ENCODE measurements at places on chromosomes 2 and 18.
A peak's percentile ranks its signal among the peaks of the same experiment; 100 is the strongest.

DNA sequence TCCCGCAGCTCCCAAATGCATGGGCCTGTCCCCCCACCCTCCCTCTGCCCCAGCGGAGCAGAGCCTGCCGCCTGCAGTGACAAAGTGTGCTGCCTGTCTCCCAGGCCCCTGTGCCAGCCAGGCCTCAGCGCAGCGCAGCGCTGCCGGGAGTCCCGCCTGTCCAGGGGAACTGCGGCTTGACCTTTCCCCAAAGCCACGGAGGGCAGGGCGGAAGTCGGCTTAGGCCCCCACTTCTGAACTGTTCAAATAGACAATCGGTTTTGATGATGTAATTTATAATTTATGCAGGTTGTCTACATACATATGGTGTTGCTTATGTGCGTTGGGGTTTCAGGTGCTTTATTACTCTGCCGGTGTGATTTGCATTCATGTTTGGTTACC, 7.1 kb downstream of the GBX2 start:
- no peak for DNase-seq

DNA sequence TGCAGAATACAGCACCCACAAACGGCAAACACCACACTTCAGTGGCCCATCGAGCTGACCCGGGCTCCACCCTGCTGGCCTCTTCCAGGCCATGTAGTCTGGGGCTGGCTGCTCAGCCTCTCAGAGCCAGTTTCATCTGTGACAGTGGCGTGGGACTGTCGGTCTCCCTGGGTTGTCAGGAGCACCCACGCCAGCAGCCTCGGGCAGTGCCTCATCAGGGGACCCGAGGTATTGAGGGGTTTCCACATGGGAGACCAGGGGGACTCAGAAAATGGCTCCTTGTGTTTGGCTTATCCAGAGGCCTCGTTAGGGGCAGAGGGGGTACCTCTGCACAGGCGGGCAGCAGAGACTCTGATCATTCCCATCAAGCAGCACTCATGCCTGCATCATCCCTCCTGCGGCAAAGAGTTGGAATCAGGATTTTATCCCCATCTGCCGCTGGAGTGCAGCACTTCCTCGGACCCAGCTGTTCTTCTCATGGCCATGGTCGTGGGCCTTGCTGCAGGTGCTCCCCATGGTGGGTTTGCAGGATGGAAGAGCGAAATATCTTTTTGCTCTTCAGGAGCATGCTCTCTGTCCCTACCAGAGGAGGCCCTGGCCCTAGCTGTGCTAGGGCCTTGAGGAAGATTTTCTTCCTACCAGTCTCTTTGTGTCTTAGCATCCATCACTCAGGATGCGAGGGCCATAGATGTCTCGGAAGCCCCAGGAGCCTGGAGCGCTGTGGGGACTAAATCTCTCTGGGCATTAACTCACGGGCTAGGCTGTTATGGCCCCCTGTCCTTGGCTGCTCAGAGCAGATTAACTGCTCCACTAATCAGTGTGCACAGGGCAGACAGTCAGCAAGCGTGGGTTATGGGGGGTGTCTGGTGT, 100.8 kb downstream of the CLIP4 start:
- no peak for DNase-seq

GRCh38 chr18:2197946-2198345, 373.4 kb downstream of the METTL4 start:
- no peak for DNase-seq

GRCh38 chr2:203722411-203722810, 16.0 kb downstream of the CD28 start:
- no peak for DNase-seq

GRCh38 chr2:117936871-117937428, 76.9 kb downstream of the CCDC93 start:
- DNase-seq: no peak

DNA sequence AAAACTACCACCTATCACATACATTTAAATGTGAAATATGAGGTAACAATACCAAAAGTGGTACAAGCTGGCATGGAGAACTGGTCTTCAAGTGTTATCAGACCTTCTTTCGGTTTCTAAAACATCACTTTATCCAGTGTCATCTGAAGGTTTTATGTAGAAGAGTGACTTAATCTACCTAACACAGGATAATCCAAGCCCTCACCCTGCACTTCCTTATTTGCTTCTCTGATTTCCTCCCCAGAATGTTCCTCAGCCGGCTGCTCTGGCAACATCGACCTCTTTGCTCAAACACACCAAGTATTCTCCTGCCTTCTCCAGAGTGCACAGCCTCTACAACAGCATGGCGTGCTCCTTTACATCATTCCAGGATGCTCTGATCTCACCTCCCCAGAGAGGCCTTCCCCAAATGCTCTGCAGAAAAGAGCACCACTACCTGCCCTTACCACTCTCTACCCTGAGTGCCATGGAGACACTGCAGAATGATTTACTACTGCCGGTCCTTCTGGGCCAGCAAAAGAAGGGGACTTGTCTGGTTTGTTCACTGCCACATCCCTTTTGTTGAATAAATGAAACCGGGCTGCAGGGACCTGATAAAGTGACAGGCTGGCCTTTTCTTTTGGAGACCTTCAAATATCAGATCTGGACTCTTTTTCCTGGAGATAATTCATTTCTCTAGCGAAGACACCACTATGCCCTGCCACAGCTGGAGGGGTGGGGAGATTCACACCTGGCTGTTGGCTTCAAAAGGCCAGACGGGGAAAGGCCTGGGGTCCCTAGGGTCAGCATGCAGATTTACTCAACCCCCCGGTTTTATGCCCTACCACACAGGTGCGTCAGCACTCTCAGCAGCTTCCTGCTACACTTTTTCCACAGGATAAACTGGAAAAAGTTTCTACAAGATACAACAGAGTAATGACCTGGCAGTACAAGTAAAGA, 42.0 kb downstream of the TTR start:
- DNase-seq: no peak

- no peak for DNase-seq
These were observed 150.3 kb downstream of the SMAD7 start for GRCh38 chr18:48800466-48800865.

DNA sequence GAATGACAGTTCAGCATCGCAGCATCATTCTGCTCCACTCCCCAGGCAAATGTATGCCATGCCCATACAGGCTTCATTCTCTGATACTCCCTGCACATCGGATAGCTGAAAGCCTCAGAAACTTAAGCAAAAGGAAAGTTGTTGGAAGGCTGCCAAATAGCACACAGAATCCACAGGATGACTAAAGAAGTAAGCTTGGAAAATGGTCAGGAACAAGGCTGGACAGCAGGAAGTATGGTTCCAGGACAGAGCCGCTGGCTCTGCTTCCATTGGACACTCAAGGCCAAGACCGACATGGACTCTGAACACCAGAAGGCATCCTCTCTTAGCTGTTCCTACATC, 256.5 kb downstream of the CDH20 start:
- no peak for DNase-seq

- no peak for DNase-seq
These were observed 5.8 kb upstream of the CCDC88A start for GRCh38 chr2:55425431-55425831.

- no peak for DNase-seq
These were observed 247.8 kb downstream of the TDRD15 start for GRCh38 chr2:21371499-21372003.

- no peak for DNase-seq
These were observed 818.1 kb upstream of the SOX11 start for GRCh38 chr2:4873876-4874593.

DNA sequence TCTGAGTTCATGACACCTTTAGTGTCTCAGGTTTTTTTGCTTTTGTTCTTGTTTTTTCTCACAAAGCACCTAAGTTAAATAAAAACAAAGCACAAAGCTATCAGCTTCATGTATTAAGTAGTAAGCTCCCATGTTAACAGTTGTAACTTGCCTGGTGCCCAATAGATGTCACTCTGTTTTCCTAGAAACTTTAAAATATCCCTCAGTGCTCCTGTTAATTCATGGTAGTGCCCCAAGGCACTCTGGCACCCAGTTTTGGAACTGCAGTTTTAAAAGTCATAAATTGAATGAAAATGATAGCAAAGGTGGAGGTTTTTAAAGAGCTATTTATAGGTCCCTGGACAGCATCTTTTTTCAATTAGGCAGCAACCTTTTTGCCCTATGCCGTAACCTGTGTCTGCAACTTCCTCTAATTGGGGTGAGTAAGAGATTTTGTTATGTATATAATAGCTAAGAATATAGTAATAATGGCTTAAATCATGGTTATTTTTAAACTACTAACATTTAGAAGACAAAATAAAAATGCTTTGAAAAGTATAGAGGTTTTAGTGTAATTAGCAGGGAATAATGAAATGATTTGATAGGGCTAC, 555.0 kb upstream of the TMEFF2 start:
- no peak for DNase-seq

- DNase-seq: no peak
These were observed 91.0 kb downstream of the TMEM17 start for GRCh38 chr2:62415019-62415431.

DNA sequence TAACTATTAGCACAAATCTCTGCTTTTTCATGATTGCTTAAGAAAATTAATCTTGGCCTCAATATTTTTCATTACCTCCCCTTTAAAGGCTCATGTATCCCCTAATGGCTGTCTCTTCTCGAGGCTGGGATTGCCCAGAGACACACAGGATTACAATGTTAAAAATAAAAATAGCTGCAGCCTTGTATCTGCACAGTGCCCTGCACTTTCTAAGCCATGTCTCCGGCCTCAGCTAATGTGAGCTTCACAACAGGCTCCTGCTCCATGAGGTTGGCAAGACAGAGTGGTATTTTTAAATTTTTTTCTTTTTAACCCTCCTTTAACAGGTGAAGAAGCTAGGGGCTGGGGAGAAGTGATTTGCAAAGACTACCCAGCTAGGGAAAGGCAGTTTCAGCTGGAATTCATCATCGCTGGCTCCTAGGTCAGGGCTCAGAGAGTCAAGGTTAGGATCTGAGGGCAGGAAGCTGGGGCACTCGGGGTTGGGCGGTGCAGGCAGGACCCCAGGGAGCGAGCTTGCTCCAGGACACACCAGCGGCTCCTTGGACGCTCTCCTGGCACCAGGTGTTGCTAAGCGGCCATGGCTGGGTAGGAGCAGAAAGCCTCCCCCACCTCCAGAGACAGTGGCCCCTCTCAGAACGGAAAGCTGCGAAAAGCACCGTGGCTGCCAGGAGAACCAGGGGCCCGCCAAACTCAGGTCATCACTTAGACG, 135.6 kb downstream of the SMAD2 start:
- no peak for DNase-seq

DNA sequence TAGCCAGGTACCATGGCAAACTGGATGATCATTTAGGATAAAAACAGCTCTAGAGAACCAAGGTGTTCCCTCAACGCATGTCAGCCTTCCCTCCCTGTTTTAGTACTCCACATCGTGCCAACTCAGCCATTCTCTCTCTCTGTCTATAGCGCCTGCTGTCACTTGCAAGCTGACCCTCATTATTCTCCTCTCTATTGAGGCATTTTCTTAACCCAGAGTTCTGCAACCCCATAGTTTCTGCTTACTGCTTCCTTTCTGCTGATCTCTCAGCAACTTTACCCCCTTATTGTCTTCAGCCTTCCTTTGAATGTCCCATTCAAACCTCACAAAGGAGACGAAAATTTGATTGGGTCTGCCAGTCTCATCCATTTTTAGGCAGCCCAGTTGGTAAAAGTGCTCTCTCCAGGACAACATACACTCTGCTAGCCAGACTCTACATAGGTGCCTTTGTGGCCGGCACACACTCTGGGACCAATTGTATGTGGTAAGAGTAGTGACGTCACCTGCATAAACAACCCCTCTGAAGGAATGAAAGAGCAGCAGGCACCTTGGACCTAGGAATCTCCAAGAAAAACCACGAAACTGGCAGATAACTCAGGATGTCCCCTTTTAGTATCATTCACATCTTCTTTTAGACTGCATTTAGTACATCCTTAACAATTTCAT, 367.2 kb upstream of the KCNH7 start:
- DNase-seq: no peak

GRCh38 chr2:47870641-47871540, 35.4 kb downstream of the FBXO11 start:
- peak; percentile 9 for DNase-seq

GRCh38 chr2:143890798-143891197, 629.1 kb downstream of the ZEB2 start:
- no peak for DNase-seq

DNA sequence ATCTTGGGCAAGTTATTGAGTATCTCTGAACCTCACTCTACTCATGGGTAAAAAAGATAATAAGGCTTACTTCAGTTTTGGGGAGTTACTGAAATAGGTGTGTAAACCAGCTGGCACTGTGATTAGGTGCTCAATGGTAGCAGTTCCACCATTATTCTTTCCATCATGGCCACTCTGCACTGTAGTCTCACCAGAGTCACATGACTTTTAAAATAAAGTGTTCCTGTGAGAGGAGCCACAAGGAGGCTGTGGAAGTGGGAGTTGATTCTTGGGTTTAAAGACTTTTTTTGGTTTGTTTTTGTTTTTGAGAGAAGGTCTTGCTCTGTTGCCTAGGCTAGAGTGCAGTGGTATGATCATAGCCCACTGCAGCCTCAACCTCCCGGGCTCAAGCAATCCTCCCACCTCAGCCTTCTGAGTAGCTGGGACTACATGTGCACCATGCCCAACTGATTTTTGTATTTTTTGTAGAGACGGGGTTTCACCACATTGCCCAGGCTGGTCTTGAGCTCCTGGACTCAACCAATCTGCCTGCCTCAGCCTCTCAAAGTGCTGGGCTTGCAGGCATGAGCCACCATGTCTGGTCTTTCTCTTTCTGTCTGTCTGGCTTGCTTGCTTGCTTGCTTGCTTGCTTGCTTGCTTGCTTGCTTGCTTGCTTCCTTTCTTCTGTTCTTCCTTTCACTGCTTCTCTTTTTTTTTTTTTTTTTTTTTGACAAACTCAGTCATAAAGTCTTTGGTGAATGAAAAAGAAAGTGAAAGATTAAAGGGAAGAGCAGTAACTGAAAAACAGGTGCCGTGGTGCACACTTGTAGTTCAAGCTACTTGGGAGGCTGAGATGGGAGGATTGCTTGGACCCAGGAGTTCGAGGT, 21.2 kb upstream of the ACVR1 start:
- DNase-seq: no peak

- DNase-seq: no peak
These were observed 436 bp upstream of the SMYD1 start for GRCh38 chr2:88067189-88067588.

DNA sequence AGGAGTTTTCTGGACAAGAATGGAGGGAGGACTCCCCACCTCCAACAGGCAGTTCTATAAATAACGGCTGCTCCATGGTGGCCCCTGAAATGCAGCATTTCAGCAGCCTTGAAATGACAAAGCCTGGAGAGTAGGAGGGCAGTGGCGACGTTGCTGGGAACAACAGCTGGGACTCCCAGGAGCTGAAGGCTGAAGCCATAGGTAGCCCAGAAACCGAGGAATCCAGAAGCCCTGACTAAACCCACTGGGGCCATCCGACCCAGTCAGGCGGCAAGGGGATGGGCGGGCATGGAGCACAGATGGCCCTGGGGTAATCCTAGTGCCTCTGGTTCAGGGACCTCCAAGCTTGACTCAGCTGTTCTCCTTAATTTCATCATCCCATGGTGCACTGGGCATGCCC, 9.0 kb downstream of the PRKAG3 start:
- no peak for DNase-seq
